Motor neuron (in vitro differentiated cells): ENCODE measurements at places on chromosomes 11 and 22. TPM values are rescaled to one million over a fixed set of nuclear protein-coding genes. Genes with fewer than 3 reads are reported as not detected.

The SIAE gene
- 18.2 and 24.2 TPM in 2 replicates for total RNA-seq

The OR52H1 gene
- 0.17 TPM in 1 of 2 replicates, not detected in the other for total RNA-seq

The LIF gene
- 4.1 and 7.2 TPM in 2 replicates for total RNA-seq

The PRPF19 gene
- 125 and 126 TPM in 2 replicates for total RNA-seq

The TRIM44 gene
- 15.7 and 18.8 TPM in 2 replicates for total RNA-seq

The CSF2RB gene
- 0.08 and 0.21 TPM in 2 replicates for total RNA-seq

The RIC3 gene
- total RNA-seq: 34.7 and 42.2 TPM in 2 replicates

The OR5AK2 gene
- not detected in 2 replicates for total RNA-seq

The LRRC56 gene
- 4.6 and 4.9 TPM in 2 replicates for total RNA-seq

The RNF26 gene
- 7.0 and 7.6 TPM in 2 replicates for total RNA-seq

The FAM227A gene
- 7.8 and 14.8 TPM in 2 replicates for total RNA-seq

The PTPRCAP gene
- total RNA-seq: not detected in 2 replicates

The SLC5A1 gene
- not detected in 2 replicates for total RNA-seq

The TMEM225 gene
- not detected in 2 replicates for total RNA-seq

The PGA5 gene
- total RNA-seq: not detected in 2 replicates

The RTN4RL2 gene
- 2.8 and 3.9 TPM in 2 replicates for total RNA-seq

The TNNI2 gene
- not detected in 2 replicates for total RNA-seq

The LRRC10B gene
- total RNA-seq: 2.5 and 3.4 TPM in 2 replicates

The KIAA1671 gene
- 11.9 and 13.6 TPM in 2 replicates for total RNA-seq

The ISX gene
- 0.06 TPM in 1 of 2 replicates, not detected in the other for total RNA-seq
